ENCODE measurements at places on chromosomes 7 and 10. TPM values are rescaled to one million over a fixed set of nuclear protein-coding genes. Genes with fewer than 3 reads are reported as not detected.

The CH25H gene
- 0.30 TPM for total RNA-seq

The CPA1 gene
- not detected for total RNA-seq

The TMEM273 gene
- 29.0 TPM for total RNA-seq

The PHKG1 gene
- total RNA-seq, result 21.4 TPM

The EEPD1 gene
- total RNA-seq, result 7.1 TPM

The HOXA1 gene
- total RNA-seq, result not detected

DNA sequence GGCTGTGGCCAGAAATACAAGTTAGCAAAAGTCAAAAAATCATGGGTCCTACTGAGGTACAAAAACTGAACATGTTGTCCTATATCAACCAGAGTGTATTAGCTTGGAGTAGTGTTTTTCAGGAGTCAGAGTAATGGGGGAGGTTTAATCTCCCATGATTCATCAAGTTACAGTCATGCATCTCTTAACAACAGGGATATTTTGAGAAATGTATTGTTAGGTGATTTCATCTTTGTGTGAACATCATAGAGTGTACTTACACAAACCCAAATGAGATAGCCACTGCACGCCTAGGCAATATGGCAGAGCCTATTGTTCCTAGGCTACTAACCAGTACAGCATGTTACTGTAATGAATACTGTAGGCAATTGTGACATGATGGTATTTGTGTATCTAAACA lies 14.9 kb upstream of the TES start:
- DNase-seq, result no peak

DNA sequence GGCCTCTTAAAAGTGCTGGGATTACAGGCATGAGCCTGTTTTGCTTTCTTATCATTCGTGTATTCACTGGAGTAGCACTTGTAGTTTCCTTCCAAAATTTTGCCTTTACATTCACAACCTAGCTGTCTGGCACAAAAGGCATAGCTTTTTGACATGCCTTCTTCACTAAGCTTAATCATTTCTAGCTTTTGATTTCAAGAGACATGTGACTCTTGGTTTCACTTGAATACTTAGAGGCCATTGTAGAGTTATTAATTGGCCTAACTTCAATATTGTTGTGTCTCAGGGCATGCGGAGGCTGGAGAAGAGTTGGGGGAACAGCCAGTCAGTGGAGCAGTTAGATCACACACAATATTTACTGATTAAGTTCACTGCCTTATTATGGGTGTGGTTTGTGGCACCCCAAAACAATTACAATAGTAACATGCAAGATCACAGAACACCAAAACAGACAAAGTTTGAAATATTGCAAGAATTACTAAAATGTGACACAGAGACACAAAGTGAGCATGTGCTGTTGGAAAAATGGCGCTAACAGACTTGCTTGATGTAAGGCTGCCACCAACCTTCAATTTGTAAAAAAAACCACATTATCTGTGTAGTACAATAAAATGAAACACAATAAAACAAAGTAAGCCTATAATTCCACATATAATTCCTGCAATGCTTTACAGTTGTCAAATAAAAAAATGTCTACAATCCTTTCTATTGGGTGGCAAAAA lies 43.1 kb downstream of the BRAF start:
- DNase-seq, result no peak

DNA sequence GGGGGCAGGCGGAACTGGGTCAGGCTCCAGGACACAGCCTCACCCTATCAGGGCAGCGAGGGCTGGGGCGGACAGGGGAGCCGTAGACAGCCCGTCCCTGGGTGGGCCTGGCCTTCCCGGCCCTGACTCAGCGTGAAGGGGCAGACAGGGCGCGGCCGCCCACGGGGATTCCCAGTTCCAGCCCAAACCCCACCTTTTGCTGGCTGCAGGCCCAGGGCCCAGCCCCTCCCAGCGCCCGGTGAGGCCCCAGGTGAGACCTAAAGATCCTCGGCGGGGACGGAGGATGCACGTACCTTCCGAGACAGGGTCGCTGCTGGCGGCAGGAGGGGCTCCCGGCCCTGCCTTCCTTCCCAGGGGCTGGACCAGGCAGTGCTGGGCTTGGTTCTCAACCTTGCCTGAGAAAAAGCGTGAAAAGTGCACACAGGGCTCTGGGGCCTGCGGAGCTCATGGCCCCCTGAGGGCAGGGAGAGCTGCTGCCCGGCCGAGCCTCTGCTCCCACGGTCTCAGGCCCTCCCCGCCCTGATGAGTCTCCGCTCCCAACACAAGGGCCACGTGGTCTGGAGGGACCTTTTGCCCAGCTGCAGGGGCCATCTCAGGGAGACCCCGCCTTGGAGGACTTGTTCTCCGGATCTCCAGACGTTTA lies 43.9 kb upstream of the DNAJB6 start:
- no peak for DNase-seq

- DNase-seq, result no peak
Measured at GRCh38 chr10:1846032-1846431, 108.7 kb upstream of the ADARB2 start.

DNA sequence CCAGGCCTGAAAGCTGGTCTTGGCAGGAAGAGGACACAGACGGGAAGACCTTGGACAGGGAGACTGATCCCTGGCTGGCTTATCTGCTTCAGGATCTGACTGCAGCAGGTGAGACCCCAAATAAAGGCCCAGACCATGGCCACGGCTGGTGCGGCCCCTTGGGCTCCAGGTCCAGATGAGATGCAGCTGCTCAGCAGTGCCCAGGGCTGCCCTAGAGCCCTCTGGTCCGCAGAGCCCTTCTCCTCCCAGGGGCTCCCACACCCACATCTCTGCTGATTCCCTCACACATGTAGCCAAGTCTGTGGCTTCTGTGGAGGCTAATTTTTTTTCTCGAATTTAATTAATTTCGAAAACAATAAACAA lies 46.3 kb downstream of the VIPR2 start:
- no peak for DNase-seq

- DNase-seq, result no peak
Measured at GRCh38 chr10:1393481-1393880, 337.3 kb downstream of the WDR37 start.

Data from left ventricle myocardium inferior (tissue), 1 donor.